Erythroblast (primary cell): ENCODE measurements at places on chromosomes 2 and 18.
A peak's percentile ranks its signal among the peaks of the same experiment; 100 is the strongest.

- no peak for DNase-seq
These were observed 72.6 kb downstream of the LRRFIP1 start for GRCh38 chr2:237699870-237700511.

DNA sequence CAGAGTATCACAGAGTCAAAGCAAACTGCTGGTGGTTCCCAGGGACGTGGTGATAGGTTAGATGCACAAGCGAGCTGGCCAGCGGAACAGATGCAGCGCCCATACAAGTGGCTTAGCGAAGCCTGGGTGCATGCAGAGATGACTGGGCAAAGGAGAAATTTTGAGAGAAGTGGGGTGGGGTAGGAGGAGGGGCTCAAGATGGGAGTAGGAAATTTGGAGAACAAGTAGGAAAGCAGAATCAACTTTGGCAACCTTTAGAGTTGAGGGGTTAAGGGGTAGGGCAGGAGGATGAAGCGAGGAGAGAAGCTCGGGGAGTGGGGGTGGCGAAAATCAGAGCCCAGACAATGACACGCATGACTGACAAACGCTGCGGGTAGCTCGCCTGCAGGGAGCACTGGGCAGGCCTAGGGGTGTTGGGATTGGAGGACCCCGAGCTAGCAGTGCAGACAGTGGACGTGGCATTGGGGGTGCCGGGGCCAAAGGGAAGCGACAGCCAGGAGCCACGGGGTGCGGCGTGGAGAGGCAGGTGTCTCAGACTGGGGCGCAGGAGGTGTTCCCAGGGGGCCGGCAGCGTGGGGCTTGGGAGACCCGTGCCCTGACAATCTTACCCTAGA is 431 bp downstream of the FAM98A start:
- DNase-seq = peak; percentile 71

DNA sequence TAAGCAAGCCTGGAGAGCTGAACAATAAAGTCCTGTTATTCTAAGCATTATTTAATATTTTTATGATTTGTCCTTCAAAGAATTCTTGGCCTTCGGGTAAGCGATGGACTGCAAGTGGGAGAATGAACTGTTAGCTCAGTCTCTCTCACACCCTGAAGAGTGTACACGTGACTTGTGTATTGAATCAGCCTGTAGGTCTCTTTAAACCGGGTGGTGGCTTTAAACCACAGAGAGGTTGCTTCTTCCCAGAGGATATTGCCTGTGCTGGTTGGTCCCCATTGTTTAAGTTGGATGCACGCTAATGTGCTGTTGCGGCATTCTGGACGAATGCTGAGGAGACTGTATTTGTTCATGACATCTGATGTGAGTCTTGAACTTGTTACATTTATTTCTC is 183.3 kb downstream of the LTBP1 start:
- no peak for DNase-seq

DNA sequence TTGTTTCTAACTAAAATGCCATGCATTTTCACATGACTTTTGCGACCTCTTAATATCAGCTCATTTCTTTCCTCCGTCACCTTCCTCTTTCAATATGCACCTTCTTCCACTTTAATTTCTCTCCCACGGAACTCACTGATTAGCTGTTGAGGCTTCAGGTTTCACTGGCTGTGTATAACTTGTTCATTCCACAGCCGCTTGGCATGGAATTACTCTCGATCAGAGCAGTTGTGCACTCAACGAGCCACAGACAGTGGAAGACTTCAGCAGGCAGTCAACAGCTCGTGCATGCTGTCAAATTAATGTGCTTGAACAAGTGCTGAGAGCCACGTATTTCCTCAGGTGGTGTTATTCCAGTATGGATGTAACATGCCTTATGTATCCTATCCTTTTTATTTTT is 491.2 kb upstream of the DDX18 start:
- no peak for DNase-seq

GRCh38 chr2:151727593-151728552 is 6.4 kb downstream of the NEB start:
- no peak for DNase-seq

- peak; percentile 57 for DNase-seq
These were observed 102.1 kb downstream of the ATAD2B start for GRCh38 chr2:23824777-23825212.

DNA sequence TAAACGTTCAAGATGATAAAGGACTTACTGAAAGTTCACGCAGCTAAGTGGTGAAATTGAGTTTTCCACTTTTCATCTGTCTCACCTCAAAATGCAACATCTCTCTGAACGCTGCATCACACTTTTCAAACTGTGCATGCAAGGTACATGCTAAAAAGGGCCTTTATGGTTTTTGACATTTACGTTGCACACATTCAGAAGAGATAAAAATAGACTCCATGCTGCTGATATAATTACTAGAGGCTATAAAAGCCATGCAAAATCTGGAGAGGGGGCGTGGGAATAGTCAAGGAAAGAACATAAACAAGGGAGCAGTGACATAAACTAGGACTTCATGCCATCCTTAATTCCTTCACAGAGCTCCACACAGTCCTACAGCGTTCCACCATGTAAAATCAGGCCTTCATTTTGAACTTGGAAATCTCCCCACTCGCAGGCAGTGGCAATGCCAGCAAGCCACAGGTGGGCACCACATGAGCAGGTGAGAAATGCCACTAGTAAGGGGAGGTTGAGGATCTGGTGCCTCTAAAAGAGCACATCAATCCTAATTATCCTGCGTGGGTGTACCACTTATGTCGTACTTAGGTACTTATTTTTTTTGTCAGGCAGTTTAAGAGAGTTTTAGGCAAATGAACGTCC is 71.4 kb downstream of the ZEB2 start:
- DNase-seq = no peak

DNA sequence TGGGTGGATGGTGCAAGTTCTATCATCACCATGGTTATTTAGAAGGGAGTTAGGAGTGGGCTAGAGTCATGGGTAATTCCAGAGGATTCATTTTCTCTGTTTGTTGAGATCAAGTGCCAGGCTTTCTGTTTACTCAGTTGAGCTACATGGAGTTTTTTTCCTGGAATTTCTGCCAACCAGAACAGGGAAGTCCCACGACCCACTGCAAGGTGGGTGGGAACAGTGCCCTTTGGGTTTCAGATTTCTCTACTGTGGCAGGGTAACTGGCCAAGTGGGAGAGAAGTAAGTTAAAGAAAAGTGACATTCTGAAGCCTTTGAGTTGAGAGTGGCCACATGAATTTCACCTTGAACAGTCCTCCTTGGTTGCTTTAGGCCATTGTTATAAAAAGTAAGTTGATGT is 138.9 kb downstream of the SLC39A10 start:
- DNase-seq = no peak

DNA sequence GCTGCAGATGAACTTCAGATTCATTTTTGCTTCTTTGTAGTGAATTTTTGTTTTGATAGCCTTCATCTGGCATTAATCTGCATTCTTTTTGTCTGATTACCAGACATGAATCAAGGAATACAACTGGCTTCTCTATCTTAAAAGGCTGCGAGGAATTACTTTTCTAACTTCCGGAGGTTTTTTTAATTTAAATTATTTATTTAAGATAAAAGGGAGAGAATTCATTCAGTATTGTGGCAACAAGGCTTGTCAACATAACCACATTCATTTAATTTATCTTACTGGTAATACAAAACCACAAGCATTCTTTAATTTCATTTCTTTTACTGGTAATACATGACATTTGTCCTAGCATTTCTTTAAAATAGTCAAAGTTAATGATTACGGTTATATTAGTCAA is 36.0 kb downstream of the CSRNP3 start:
- DNase-seq = no peak

GRCh38 chr2:230593765-230594164 is 118.9 kb upstream of the CAB39 start:
- no peak for DNase-seq

DNA sequence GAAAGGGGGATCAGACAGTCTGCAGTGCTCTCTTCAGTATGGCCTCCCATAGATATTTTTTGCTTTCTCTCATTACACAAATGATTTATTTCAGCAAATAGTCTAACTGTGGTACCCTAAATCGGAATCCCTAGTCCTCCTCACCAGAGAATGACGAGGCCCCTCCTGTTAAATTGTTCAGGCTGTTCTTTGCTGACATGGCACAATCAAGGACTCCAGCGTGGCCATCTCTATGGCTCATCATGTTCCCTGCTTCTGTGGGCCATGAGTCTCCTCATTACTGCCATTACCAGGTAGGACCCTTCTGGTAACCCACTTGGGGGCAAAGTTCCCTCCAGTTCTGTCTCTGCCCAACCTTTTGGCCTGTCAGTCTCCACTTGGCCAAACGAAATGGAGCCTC is 62.2 kb downstream of the NAB1 start:
- no peak for DNase-seq

GRCh38 chr2:14982790-14983189 is 350.3 kb downstream of the LRATD1 start:
- DNase-seq = no peak

DNA sequence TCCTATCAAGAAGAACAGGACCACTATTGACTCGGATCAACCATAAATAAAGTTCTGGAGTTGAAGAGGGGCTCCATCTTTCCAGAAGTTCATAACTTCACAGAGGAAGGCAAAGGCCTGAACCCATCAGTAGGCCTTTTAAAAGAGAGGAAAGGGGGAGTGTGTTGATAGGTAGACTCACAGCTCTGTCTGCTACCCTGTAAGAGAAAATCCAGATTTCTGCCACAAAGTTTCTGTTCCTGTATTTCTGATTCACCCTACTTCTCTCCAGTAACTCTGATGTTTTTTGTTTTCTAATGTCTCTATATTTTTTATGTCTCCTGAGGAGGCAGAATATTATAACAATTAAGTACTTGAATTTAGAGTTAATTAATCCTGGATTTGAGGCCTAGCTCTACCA is 564.0 kb downstream of the TNS1 start:
- DNase-seq = no peak

DNA sequence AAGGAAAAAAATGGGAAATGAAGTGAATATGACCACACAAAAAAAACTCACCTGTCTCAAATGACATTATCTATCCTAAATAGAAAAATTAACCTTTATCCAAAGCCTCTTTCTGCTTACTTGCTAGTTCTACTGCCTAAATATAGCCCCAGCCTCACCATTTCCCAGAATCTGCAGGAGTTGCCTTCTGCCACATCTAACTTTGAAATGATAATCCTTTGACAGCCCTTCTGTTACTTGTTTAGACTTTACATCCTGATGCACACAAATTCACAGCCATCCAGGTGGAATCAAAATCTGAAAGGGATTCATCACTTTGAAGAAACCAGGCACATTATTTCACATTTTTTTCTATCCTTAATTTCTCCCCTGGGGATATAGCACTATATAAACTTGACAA is 1356.2 kb upstream of the NXPH2 start:
- DNase-seq = no peak

- DNase-seq = no peak
These were observed 42.3 kb upstream of the TTR start for GRCh38 chr18:31549416-31549815.

DNA sequence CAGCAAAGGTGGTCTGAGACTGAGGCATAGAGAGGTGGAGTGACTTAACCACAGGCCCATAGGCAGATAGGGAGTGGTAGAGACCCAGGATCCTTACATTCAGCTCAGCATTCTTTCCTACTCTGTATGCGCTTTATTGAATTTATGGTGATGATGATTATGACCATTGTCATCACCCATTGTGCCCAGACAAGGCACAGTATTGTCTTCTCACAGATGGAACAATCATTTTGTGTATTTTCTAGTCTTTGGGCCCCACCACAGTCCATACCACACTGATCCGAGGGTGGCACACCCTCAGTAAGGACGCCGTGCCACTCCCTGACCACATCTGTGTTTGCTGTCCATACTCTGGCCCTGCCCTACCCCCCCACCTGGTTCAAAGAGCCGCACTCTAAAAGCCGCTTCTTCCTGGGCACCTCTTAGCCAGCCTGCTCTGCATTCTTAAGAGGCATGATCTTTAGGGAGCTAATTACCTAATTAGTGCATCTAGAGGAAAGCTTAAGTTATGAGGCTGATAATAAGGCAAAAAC is 179.6 kb upstream of the SMAD2 start:
- no peak for DNase-seq

DNA sequence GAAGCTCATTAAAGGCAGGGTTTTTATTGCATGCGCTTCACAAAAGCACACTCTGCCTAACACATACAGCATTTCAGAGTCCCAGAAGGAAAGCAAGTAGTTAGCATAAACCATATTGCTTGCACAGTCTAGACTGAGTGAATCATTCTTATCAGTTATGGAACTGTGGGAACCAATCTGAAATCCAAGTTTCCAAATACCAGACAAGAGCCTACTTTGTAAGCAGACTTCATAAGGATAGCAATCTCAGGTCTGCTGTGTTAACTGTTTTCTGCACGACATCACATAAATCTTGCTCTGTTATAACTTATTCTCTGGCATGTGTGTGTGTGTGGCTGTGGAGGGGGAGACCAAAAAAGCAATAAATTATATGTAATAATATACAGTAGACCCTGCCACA is 608.1 kb upstream of the REG3G start:
- DNase-seq = no peak

DNA sequence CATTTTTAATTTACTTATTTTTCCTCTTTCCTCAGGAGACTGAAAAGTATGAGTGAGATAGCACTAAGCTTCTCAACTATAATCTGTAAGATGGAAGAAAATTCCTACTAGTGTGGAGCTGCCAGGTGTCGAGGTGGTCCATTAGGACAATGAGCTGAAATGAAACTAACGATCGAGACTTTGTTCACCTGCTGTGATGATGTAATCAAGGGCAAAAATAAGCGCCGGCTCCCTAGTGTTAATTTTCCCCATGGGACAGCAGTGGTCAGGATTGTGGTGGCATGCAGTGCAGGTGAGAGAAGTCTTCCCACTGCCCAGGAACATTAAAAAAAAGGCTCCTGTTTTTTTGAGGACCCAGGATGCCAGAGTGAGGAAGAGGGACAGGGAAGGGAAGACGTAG is 859.1 kb upstream of the GCFC2 start:
- DNase-seq = no peak

DNA sequence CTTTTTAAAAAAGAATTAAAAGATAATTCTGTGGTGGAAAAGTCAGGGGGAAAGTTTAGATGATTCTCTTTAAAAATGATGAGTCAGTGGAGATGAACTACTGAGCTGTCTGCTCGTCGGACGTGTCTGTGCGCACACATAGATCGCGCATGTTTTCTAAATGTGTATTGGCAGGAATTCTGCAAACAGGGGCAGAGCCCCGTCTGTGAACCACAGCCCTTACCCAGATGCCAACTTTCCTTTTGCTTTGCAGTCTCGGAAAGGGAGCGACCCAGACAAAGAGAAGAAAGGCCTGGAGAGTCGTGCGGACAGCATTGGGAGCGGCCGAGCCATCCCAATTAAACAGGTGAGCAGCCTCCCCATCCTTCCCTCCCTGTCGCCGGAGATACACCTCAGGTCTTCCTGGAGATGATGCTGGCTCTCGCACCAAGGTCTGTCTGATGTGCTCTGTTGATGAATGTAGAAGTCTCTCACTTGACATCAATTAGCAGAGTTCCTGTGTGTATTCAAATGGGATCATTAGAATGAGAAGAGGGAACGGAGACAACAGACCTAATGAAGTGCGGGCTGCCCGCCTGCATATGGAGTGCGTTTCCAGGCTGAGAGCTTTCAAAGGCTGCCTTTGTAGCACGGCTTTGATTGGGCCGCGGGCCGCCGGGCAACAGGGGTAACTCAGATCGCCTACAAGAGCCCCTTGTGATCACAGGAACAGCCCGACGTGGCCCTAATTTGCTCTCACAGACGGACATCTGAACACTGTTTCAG is 313.3 kb downstream of the AGAP1 start:
- DNase-seq = no peak
